NCI-H187 treated with DMSO at 0.1 percent for 48 hours (cell line): ENCODE measurements at places on chromosomes 3 and 15.

GRCh38 chr3:112136046-112136445, 3.0 kb upstream of the GCSAM start:
- DNase-seq = no peak

DNA sequence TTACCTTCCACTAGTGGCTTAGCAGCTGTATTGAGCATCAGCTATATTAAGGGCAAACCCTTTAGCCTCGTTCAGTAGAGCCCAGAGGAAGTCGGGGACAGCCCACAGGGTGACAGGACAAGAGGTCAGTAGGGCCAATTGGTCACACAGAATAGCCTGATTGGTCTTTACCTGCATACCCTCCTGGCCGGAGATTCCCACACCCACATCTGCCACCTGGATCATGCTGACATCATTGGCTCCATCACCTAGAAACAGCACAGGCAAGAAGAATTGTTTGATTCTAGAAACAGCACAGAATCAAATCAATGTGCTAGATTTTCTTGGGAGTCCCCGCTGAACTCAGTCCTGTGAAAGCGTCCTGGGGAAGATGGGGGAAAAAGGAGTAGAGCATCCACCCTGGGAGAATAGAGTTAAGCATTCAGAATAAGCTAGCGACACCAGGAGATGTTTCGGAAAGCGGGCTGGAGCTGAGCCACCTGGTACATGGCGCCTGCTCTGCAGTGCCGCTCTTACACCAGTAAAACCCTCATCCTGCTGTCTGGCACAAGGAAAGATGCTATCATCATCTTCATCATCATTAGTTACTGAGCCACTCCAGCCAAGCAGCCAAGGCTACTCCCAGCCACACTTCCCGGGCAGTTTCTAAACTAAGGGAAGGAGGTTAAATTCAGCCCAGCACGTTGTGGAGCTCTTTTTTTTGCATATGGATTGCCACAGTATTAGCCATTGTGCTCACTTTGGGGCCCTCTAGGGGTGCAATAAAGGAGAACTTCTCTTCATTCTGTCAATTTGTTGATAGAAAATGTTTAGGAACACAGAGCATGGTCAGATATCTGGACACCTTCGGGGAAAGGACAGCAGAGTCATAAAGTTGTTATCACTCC, 171.3 kb downstream of the ATP10A start:
- DNase-seq = no peak

DNA sequence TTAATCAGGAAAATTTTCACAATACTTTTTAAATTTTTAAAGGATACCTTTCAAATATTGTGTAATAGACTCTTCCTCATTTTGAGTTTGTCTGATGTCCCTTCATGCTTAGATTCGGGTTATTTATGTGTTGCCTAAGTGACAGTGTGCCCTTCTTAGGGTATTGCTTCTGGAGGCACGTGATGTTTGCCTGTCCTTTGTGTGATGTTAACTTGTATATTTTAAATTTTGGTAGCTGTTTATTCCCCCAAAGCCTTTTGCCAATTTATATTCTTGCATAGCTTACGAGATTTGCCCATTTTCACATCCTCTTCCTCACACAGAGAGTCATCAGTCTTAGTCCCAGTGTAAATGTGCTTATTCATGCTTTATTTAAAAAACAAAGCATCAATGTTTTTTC, 433.1 kb downstream of the EPHB1 start:
- no peak for DNase-seq

GRCh38 chr3:123782488-123782887, 101.6 kb downstream of the MYLK start:
- no peak for DNase-seq

DNA sequence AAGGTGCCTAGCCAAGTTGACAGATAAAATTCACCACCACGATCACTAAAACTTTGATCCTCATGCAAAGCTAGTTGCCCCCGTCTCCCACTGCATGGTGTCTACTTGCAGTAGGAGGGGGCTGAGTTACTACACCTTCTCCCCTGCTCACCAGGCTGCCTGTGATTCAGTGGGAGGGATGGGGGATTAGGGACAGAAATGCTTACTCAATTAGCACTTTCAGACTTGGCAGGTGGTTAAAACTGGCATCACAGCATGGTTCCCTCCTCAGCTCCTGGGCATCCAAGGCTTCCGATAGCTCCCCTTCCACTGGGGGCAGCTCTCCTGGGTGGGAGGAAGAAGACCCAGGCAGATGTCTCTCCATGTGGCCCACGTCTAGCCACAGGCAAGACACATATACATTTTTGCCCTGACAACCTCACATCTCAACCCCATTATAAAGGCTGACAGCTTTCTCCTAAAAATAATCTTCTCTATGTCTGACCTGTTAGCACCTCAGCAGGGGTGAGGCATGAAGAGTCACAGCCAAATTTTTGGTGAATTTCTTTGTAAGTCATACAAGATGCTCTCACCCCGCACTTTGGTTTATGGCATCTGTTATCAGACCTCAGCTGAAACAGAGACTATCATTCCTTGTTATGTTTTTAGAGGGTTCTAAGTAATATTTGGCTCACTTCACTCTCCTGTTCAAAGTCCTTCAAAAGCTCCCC, 369.0 kb downstream of the SV2B start:
- no peak for DNase-seq

DNA sequence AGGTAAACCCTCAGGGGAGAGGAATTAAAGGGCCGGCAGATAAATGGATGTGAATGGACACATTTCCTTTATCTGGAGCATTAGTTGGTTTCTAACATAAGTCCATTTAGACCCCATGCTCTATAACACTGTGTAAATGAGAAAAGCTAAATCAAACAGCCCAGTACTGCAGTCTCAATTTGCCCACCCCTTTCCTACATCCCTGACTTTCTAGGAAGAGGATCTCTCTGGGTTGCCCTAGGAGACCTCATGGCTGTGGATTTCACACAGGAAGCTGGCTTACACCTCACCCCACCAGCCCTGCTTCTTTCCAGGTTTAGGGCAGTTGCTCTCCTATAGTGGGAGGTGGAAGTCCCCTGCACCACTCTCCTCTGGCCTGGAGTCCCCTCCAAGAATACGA, 126.2 kb downstream of the CLSTN2 start:
- DNase-seq = no peak

GRCh38 chr3:118435851-118436350, 598.7 kb downstream of the IGSF11 start:
- no peak for DNase-seq

DNA sequence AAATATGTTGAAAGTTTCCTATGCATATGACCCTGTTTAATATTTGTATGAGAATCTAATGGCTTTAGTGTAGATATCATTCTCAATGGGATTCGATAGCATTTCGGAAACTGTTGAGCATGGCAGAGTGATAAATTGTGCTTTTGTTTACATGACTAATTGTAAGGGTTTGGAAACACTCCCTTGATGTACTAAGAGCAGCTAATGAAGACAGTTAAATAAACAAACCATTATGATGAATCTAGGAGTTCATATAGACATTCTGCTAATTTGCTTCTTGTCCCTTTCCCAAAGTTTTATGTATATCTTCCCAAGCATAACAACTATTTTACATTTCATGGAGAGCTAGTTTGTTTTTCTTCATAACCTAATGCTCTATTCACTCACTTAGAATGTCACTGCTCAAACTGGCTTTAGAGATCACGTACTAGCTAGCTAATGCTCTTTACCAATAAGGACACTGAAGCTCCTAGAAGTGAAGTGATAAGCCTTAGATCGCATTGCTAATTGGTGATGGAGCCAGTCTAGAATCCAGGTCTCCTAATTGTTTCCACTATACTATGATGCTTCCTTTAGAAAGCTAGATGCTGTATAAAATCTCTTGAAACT, 140.8 kb downstream of the TP63 start:
- no peak for DNase-seq
